Cardiac fibroblast (primary cell): ENCODE measurements at places on chromosomes 7 and 10.

GRCh38 chr10:123227706-123228105 is 73.5 kb downstream of the BUB3 start:
- DNase-seq = no peak

GRCh38 chr7:27389496-27389895 is 146.9 kb downstream of the EVX1 start:
- DNase-seq = no peak

DNA sequence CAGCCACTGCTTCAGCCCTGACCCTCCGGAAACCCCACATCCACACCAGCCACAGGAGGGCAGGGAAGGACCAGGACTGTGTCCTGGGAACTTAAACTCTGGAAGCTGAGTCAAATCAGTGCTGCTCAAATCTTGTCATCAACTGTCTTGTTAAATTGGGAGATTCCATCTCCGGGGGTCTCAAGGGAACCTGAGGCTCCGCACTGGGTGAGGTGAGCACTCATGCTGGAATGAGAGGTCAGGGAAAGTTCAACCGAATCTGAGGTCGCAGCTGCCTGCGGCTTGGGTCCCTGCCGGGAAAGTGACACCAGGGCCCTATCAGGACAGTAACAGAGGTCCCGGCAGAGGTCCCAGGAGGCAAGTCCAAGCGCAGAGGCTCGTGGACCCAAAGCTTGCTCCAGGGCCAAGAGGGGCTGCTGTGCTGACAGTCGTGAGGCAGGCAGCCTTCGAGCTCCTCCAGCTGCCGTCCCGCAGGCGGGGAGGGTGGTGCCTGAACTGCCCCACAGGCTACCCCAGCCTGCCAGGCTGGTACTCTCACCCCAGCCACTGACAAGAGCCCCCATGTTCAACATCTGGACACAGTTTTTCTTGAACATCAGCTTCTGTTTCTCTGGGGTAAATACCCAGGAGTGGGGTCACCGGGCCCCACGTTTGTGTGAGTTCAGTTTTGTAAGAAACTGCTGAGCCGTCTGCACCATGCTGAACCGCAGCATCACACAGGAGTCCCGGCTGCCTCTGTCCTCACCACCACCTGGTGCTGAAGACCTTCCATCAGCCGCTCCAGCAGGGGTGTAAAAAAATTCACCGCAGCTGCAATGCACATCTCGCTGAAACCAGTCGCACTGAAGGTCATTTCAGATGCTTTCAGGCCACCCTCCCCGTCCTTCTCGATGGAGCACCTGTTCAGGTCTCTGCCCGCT is 101.0 kb downstream of the DIP2C start:
- DNase-seq = peak; percentile 66

- DNase-seq = peak; percentile 84
Measured at GRCh38 chr7:134502463-134503371, 24.6 kb upstream of the AKR1B10 start.

GRCh38 chr10:50388181-50388580 is 136.9 kb upstream of the ASAH2 start:
- no peak for DNase-seq

GRCh38 chr7:141417506-141417905 is 133.7 kb upstream of the AGK start:
- DNase-seq = no peak

- no peak for DNase-seq
Measured at GRCh38 chr10:1243486-1244234, 187.5 kb downstream of the WDR37 start.

DNA sequence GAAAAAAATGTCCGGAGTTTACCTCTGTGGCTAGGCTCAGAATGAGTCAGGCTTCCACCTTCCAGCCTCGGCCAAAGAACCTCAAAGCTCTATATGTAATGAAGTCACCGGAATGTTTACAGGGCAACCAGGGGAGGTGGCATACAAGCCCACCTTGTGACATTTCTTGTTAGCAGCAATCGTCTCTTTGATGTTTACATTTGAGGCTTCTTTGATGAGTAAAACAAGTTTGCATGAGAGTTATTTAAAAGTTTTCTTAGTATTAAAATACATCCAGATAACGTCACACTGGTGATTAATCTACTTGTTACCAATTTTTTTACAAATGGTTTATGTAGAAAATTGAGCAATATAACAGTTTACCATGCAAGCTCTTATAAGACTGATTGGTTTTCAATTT is 133.1 kb upstream of the ADAM12 start:
- peak; percentile 14 for DNase-seq

DNA sequence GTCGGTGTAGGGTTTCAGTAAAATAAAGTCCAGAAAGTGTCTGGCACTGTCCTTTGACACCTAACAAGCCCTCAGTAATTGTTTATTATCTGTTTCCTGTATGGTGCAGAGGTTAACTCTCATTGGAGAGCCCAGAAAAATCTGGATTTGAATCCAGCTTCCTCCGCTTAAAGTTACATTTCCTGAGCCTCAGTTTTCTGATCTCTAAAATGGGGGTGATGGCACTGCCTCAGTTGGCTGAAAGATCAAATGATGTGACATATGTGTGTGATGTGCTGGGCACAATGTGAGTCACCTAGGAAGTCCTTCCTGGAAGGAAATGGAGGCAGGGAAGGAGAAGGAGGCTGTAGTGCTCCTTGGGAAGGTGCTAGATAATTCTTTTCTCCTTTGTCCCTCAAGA is 14.7 kb upstream of the CDH23 start:
- no peak for DNase-seq

- DNase-seq = no peak
Measured at GRCh38 chr7:130882396-130882795, 148.4 kb upstream of the KLF14 start.

DNA sequence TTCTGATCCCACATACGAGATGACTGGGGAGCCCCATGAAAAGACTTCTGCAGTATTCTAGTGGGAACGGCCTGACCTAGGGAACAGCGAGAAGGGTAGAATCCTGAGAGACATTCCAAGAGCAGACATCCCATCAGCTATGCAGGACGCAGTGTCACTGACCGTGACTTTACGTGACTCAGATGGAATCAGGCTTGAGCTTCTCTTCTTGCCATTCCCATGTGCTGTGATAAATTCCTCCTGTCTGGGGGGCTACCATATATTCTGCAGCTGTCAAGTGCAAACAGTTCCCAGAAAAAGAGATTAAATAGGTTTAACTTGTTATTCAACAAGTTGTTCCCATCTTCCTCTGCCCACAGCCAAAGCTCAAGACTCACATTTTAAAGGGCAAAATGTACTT is 73.1 kb upstream of the PDE1C start:
- no peak for DNase-seq

GRCh38 chr10:13716081-13717071 is 129.6 kb downstream of the PRPF18 start:
- DNase-seq = peak; percentile 95

DNA sequence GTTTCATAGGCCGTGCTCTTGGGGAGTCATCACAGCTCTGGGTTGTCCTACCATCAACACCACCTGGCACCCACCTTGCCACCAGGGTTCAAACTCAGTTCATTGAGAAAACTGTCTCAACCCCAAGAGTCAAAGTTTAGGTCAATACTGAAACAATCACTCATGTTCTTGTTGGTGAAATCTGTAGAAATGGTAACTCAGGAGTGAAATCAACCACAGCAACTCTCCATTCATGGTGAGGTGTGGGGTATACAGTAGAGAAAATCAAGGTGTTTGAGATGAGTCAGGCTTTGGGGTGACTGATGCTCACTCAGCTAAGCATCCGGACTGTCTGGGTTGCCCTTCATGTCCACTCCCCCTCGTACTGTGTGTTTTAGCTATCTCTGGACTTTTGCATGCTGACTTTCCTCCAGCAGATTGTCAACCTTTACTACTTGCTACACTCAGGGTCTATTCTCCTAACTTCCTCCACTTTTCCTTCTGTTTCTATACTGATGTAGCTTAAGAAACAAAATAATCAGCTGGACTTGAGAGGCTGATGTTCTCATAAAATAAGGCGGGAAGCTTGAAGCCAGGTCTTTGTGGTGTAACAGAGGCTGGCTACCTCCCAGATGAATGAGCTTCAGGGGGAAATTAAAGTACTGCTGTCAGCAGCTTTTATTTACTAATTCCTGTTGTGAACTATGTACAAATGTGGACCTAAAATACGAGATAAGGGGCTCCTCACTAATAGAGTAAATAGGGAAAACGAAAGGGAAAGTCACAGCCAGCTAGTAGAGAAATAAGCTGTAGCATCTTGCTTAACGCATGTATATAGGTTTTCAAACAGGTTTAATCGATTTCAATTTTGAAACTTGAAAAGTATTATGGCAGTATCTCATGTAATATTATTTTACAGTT is 173.6 kb upstream of the AKR1E2 start:
- no peak for DNase-seq

DNA sequence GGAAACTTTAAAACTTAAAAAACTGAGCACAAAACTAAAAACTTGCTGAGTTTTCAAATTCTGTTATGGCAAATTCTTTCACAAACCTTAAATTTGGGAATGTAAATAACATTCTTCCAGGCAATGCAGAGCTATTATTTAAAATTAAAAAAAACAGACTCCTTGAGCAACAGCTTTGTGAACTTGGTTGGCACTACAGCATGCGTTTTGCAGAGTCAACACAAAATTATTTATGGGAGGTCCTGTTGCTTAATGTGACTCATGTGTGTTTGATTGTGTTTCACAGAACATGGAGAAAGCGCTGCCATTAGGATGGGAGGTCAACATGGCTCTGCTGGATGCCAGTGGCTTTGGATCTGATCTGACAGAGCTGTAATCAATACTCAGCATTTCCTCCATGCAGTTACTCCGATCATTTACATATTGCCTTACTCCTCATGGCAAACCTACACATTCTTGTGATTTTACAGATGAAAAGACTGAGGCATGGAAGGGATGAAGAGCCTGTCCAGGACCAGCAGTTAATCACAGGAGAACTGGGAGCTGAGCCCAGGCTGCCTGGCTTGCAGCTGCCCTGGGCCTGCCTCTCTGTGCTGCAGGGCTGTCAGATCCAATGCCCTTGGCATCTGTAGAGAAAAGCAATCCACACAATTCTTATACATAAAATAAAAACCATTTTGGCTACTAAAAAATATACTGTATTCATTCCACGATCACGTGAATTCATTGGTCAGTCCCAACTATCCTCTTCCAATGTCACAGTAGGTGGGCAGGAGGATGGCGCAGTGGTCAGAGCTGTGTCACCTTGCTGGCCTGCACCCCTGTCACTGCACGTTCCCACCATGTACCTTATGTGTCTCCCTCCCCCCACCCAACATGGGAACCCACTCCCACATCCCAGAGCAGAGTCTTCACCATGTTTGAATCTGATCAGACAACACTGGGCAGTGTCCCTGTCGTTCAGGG is 200.9 kb downstream of the CXCL12 start:
- DNase-seq = peak; percentile 61

DNA sequence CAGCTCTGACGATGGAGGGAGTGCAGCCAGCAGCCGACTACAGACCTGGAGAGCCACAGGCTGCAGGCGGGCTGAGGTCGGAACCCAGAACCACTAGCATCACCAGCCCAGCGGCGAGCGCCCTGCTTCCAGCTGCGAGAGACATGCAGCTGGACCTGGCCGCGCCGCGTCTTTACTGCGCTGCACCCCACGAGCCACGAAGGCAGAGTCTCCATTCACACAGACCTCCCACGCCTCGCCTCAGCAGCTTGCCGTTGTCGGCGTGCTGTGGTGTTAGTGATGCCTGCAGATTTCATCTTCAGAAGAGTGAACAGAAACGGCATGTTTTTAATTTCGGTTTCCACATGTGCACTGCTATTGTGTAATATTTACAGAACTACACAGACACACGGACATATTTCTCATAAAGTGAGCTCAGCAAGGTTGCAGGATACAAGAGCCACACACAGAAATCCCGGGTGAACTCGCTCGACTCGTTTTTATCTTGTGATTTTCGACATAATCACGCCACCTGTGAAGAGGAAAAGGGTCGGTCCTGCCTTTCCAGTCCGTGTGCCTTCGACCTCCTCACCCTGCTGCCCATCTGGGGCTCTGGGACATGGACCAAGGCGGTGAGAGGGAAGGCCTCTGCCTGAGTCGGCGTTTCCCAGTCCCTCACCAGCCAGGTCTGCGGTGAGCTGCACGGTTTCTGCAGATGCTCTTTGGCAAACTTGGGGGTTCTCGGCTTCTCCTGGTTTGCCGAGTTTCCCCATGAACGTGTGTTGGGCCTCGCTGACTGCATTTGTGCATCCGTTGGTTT is 252.2 kb downstream of the ELFN1 start:
- DNase-seq = no peak

DNA sequence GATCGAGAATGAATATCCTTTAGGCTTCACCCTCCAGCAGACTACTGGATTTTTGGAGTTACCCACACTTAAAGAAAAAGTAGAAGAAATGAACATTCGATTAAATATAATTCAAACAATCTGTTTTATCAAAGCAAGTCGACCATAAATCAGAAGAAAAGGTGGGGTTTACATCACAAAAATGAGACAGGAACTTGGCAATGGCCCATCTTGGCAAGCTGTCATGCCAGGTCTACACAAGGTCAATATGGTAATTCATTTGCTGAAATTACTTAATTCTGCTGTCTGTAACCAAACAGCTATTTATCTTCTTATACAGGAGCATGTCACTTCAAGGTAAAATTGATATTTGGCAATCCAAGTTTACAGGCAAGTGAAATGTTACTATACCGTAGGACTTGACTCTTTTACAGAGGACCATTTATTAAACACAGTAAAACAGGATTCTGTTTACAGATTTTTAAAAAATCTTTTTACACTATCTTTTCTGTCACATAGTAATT is 640.6 kb upstream of the NRP1 start:
- no peak for DNase-seq

GRCh38 chr7:137755427-137755826 is 91.3 kb downstream of the DGKI start:
- no peak for DNase-seq

- DNase-seq = no peak
Measured at GRCh38 chr10:132918617-132919373, 23.6 kb downstream of the CFAP46 start.

- peak; percentile 39 for DNase-seq
Measured at GRCh38 chr10:125824736-125825135, 1.4 kb downstream of the BCCIP start.

DNA sequence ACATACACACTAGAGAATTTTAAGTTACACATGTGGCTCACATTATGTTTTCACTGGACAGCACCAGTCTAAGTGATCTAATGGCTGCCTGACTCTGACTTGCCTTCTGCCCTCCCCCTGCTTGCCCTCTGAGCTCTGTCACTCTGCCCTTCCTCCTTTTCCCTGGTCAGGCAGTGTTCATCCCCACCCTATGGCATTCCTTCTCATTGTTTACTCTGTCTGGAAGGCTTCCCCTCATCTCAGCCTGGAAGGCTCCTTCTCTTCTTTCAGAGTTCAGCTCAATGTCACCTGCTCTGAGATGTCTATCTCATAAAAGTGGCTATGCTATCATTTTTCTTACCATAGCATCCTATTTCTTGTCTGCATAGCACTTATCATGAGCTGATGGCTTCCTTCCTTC is 305.7 kb downstream of the BMPER start:
- no peak for DNase-seq
